ENCODE measurements at places on chromosomes 5 and 9.
A peak's percentile ranks its signal among the peaks of the same experiment; 100 is the strongest.

DNA sequence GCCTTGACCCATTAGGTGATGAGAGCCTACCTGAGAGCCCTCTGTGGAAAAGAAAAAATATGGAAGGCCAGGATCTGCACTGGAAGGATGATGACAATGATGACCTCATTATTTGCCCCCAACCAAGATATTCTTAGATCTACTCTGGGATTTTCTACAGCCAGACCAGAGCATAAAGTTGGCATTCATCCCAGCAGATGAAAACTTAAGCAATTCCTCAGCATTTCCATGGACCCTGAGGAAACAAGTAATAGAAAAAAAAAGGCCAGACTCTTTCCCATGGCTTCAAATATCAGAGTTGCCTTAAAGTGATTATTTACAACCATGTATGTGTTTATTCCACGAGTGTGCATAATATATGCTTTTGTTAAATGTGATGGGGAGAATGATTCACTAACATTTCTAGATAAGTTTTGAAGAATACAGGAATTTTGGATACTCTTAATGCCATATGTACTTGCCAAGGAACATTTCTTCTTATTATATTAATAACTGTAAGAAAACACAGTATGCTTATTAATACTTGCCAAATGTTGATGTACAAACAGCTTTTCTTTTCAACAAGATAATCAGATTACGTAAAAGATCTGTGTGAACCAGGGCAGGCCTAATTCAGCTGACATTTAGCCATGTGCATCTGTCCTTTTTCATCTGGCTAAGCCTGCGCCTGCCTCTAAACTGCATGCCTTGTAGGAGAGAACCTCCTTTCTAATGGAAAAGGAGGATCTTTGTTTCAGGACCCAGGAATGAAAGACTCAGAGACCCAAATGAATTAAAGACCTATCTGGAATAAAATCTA is 94.8 kb downstream of the ARRDC3 start:
- no peaks in the 10 kb centered on the region for H3K27me3 ChIP-seq
- H3K4me1 ChIP-seq = peaks cover 12% of the 10 kb centered on the region
- DNase-seq = no peak
- H3K4me3 ChIP-seq = no peak overlapping the region
- no peaks in the 10 kb centered on the region for H3K36me3 ChIP-seq

GRCh38 chr9:119282476-119283077 is 86.7 kb downstream of the BRINP1 start:
- H3K27ac ChIP-seq = no peak overlapping the region
- H3K27me3 ChIP-seq = no peaks in the 10 kb centered on the region
- H3K4me1 ChIP-seq = peaks cover 5% of the 10 kb centered on the region
- H3K4me3 ChIP-seq = no peak overlapping the region
- H3K36me3 ChIP-seq = no peaks in the 10 kb centered on the region

GRCh38 chr9:114641967-114642366 is 15.6 kb downstream of the TEX53 start:
- no peak for DNase-seq
- H3K27me3 ChIP-seq = no peaks in the 10 kb centered on the region
- no peak overlapping the region for H3K4me3 ChIP-seq
- no peaks in the 10 kb centered on the region for H3K4me1 ChIP-seq
- no peak overlapping the region for H3K27ac ChIP-seq

DNA sequence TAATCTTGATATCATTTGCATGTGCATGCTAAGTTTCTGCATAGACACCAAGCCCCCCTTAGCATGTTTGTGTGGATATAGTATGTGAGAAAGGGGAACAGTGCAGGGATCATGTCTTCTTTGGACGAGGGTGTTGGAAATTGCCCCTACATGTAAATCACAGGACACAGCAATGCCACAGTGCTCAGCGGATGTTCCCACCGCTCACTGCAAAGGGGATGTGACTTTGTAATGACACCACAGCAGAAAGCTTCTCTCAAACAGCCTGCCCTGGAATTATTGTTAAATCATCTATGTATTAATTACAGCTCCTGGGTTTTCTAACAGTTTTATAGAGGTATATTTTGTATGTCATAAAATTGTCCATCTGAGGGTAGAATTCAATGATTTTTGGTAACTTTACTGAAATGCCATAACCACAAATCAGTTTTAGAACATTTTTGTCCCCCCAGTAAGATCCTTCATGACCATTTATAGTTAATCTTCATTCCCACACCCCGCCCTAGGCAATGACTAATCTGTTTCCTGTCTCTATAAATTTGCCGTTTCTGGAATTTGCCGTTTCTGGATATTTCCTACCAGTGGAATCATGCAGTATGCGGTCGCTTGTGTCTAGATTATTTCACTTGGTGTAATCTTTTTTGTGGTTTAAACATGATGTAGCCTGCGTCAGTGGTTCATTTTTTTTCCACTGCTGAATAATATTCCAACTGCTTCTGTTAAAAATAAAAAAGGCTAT is 648.5 kb upstream of the WWC1 start:
- no peak overlapping the region for H3K27ac ChIP-seq
- DNase-seq = no peak
- no peaks in the 10 kb centered on the region for H3K36me3 ChIP-seq
- H3K4me1 ChIP-seq = no peaks in the 10 kb centered on the region

- H3K27me3 ChIP-seq = no peaks in the 10 kb centered on the region
- H3K27ac ChIP-seq = peak overlapping the region; percentile 63
- peaks cover 54% of the 10 kb centered on the region for H3K4me1 ChIP-seq
- DNase-seq = no peak
Observed at GRCh38 chr9:34203275-34203991, 24.6 kb downstream of the UBAP1 start.

DNA sequence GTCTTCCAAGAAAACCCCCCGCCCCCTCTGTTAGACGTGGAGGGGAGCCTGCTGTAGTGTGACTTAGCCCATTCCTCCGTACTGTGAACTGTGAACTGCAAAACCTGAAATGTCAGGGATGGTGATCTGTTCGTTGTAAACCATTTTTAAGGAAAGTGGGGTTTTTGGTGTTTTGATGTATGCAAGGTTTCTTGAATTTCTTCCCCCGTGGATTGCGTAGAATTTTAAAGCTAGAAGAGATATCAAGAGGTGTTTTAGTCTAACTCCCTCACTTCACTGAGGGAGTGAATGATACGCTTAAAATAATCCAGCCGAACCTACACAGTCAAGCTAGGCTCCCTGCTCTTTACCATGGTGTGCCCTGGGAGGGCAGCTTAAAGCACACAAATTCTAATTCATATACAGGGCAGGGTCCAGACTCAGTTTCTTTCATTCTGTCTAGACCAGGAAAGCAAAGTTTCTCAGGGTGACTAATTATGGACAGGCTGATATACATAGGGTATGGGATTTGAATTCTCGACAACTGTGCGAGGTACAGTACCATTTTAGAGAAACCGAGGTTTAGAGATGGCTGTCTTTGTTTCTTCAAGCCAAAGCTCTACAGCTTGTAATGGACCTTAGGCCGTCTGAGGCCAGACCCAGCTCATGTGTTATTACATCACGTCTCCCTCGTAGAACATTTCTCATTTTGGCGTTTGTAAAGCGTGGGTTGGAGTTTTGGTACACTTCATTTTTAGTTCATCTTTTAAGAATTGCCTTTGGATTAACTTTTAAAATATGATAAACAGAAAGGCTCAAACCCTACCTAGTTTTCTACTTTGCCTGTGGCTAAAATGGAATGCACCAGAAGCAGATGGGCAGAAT is 2.7 kb downstream of the PTGER4 start:
- peaks cover 36% of the 10 kb centered on the region for H3K4me1 ChIP-seq
- DNase-seq = no peak
- peak overlapping the region; percentile 81 for H3K4me3 ChIP-seq
- no peaks in the 10 kb centered on the region for H3K27me3 ChIP-seq
- no peaks in the 10 kb centered on the region for H3K36me3 ChIP-seq
- H3K27ac ChIP-seq = peak overlapping the region; percentile 84
